ENCODE measurements at places on chromosomes 5 and 9.

DNA sequence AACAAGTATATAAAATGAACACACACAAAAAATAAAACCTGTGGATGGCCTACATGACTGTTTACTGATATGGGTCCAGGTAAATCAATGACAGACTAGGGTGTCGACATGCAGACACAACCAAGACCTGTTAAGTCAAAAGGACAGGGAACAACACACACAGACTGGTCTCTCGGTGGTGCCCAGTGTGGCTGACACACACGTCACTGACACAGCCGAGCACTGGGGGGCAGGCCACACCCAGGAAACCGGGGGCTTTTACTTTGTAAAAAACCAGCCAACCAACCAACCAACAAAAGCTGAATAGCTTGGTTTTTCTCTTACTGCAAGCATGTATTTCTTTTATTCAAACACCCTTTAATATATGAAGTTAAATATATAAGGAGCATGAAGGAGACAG, 5.0 kb downstream of the FAM163B start:
- DNase-seq: no peak

DNA sequence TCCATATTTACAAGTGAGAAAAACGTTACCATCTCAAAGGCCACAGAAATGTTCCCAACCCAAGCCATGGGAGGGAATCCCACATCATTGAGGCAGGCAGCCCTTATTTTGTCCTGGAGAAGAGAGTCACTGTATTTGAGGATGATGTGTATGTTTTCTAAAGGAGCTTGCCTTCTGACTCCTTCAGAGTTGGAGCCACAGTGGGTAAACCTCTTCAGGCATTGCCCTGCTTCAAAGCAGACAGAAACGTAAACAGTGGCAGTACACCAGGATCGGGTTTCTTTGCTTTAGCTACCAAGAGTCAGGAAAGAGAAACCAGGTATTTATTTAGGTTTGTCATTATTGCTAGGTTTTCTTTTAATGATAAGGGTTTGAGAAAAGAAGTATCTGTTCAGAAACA, 45.7 kb downstream of the MUSK start:
- DNase-seq: no peak

- no peak for DNase-seq
These were observed 12.8 kb upstream of the SLC2A8 start for GRCh38 chr9:127384016-127384730.

DNA sequence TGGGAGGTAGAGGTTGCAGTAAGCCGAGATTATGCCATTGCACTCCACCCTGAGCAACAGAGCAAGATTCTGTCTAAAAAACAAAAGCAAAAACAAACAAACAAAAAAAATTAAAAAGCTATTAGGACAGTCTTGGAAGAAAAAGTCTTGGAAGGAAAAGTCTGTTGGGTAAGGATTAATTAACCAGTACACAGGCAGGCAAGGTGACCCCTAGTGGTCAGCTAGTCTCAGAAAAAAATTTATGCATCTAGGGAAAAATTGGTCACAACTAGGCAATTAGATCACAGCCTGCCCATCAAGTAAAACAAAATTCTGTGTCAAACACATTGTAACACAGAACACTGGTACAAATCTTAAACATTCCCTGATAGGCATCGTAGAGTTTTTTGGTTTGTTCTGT, 6.7 kb upstream of the ANKRD18B start:
- no peak for DNase-seq

GRCh38 chr5:8247049-8247899, 378.3 kb downstream of the MTRR start:
- no peak for DNase-seq

DNA sequence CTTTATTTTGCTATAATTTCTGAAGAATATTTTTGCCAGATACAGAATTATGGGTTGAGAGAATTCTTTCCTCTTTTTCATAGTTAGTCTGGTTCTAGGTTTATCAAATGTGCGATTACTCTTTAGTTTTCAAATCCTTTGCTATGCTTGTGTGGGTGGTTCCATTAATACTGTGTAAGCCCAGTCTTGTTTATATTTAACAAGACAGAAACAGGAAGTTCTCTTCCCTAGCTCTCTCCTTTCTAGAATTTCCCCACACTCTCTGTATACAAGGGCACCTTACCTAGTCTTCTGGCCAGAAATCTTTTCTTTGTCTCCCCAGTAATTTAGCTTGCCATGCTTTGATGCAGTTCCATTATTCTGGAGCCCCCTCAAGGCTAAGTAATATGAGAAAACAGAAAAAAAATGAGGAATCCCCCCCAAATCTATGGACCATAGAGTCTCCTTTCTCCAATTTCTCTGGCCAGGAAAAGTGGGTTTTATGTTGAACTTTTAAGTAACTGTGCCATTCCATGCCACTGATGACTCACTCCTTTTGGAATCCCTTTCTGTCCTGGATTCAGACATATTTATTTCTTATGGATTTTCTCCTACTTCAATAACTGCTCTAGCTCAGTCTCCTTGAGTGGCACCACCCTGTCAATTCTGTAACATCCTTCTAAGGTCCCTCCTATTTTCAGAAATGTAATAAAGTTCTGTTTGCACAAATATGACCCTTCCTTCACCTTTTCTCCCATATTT, 1714.1 kb downstream of the EFNA5 start:
- DNase-seq: no peak

- no peak for DNase-seq
These were observed 27.4 kb downstream of the JMY start for GRCh38 chr5:79263290-79263689.

DNA sequence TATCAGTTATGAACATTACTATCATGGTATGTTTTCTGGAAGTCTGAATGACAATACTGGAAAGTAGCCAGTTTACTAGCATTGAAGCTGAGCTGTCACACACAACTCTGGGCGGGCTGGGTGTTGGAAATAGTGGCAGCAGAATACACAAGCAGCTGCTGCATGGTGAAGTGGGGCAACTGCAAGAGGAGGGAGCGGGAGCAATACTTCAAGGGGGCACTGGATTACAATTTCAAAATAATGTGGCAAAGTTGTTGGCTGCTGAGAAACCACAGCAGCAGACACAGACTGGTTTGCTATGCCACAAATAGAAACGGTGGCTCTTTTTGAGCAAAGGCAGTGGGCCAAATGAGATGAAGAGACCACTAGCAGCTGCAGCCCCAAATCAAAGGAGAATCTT, 350.2 kb downstream of the KIAA0825 start:
- no peak for DNase-seq

Measured in stimulated activated CD4-positive, alpha-beta T cell treated with anti-CD3 and anti-CD28 coated beads, Interleukin-4, amount 100 ng/mL, for 48 hours (primary cell).